SK-N-DZ (cell line): ENCODE measurements at places on chromosomes 5 and 9.
A peak's percentile ranks its signal among the peaks of the same experiment; 100 is the strongest.

GRCh38 chr5:142982821-142983200 is 212.6 kb downstream of the ARHGAP26 start:
- DNase-seq, result no peak

- no peak for DNase-seq
These were observed 13.0 kb downstream of the CDKN2AIPNL start for GRCh38 chr5:134398609-134399155.

- no peak for DNase-seq
These were observed 10.1 kb upstream of the RBM27 start for GRCh38 chr5:146193285-146193684.

GRCh38 chr5:144864118-144864517 is 693.4 kb downstream of the KCTD16 start:
- peak; percentile 76 for DNase-seq

DNA sequence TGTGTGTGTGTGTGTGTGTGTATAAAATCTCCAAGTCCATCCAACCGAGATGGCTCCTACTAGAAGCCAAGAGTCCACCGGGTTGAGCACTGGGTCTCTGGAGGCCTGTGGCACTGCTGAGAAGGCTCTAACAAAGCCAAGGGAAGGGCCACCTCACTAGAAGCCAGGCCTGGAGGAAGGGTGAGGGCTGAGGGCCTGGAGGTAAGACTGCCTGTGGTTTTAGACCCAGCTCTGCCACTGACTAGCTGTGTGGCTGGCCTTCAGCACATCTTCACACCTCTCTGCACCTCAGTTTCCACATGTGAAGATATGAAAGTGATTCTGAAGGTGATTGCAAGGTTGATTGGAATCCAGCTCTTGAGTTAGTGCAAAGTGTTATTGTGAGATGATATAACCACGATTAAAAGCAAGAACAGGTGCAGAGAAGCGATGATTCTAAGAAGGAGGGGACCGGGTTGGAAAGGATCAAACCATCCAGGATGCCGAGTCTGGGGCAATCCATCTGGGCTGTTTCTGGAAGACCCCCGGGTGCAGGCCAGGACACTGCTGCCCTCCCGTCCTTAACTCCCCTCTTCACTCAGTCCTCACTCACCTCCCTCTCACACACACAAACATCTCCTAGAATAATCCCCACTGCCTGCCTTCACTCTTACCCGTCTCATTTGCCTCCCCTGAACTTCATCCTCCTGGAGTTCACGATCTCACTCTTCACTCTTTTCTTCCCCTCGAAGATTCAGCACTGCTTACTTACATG is 2.3 kb downstream of the IL4 start:
- DNase-seq, result no peak

GRCh38 chr9:88477300-88477751 is 57.7 kb upstream of the NXNL2 start:
- no peak for DNase-seq

GRCh38 chr5:5572976-5573797 is 150.7 kb downstream of the ICE1 start:
- peak; percentile 59 for DNase-seq

DNA sequence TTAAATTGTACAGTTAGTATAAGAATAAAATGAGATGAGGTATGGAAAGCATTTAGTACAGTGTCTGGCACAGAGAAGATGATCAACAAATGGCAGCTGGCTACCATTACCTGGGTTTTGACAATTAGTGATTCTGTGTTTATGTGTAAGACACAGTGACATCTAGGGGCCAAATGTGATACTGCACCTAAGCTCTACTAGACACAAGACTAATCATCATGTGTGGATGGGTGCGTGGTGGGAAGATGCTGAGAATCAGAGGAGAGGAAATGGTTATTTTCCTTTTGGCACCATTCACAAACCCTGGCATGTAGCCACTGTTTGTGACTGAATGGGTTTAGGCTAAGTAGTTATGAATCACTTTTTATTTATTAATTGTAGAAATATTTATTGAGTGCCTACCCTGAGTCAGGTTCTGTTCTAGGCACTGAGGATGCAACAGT is 109.8 kb upstream of the TBC1D2 start:
- no peak for DNase-seq

DNA sequence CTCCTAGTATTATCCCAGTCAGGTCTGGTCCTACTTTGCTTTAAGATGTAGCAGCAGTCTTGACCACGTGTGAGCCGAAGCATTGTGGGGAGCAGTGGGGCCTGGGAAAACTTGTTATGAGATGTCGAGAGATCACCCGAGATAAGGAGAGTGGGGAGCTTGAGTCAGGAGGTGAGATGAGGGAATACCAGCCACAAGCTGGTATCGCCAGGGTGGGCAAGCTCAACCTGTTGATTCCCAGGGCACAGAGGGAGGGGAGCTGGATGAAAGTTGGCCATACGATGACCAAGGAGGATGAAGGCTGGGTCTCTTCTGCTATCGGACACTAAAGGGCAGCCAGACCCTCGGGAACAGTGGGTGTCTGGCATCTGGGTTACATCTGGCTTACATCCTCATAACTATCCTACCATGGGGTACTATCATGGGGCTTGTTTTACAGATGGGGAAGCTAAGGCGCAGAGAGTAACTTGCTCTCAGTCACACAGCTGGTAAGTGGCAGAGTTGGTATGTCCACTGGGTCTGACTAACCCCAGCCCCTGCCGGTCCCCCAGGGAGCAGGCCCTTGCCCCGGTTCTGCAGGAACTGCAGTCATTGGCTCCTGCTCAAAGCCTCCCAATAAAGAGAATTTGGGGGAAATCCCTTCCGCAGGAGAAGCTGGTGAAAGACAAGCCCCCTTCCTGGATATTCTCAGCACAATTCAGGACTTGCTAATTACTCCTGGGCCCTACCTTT is 13.4 kb upstream of the TIFAB start:
- DNase-seq, result no peak

DNA sequence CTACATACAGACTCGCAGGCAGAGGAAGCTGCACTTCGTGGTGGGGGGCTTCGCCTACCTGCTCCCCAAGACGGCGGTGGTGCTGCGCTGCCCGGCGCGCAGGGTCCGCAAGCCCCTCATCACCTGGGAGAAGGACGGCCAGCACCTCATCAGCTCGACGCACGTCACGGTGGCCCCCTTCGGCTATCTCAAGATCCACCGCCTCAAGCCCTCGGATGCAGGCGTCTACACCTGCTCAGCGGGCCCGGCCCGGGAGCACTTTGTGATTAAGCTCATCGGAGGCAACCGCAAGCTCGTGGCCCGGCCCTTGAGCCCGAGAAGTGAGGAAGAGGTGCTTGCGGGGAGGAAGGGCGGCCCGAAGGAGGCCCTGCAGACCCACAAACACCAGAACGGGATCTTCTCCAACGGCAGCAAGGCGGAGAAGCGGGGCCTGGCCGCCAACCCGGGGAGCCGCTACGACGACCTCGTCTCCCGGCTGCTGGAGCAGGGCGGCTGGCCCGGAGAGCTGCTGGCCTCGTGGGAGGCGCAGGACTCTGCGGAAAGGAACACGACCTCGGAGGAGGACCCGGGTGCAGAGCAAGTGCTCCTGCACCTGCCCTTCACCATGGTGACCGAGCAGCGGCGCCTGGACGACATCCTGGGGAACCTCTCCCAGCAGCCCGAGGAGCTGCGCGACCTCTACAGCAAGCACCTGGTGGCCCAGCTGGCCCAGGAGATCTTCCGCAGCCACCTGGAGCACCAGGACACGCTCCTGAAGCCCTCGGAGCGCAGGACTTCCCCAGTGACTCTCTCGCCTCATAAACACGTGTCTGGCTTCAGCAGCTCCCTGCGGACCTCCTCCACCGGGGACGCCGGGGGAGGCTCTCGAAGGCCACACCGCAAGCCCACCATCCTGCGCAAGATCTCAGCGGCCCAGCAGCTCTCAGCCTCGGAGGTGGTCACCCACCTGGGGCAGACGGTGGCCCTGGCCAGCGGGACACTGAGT is 255.9 kb downstream of the SAXO1 start:
- no peak for DNase-seq

DNA sequence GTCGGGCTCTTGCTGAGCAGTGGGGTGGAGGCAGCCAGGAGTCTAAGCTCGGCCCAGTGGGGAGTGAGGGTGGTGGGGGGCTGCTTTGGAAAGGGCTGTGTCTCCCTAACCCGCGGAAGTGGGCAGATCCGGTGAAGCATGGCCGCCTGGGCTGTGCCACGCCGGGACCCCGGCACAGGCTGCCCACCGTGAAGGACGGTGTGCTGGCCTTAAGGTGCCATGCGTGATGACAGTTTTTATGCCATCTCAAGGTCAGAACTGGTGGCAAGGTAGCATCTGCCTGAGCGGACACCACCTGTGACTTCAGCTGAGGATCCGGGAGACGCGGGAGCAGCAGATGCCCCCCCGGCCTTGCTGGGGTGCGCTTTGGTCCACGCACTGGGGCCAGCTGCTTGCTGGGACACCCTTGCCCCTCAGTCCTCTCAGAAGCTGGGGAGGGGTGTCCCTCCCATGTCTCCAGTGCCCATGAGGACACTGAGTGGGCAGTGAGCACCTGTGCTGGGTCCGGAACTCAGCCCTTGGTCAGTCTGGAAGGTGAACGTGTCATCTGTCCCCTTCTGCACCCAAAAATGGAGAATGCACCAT is 53.9 kb downstream of the AHRR start:
- DNase-seq, result no peak

DNA sequence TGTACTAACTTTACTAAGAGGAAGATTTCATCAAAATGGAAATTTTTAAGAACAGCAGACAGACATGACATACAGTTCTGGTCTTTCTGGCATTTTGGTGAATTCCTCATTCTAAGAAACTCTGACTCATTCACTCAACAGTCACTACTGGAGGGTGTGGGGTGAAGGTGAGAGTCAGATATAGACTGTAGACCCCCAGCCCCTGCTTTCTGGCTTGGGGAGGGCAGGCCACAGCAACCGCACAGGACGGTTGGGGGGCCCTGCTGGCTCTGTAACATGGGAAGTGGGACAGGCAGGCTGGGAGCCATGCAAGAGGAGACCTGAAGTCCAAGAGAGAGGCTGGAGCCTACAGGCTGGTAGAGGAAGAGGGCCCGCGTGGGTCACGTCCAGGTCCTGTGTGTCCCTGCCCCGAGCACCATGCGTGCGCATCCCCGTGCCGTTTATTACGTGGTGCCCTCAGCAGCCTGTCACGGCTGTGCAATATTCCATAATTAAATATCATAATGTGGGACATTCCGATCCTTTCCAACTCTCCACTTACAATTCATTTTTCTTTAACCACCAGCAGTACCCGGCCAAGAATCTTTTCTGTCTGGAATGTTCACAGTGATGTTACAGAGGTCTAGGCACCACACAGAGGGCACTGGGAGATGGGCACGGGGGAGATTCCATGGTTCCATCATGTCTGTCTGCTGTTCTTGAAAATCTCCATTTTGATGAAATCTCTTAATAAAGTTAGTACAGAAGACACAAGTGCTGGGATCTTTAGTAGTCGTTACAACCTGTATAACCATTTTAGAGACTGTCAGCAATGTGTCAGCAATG is 75.5 kb downstream of the SEMA4D start:
- DNase-seq, result no peak

DNA sequence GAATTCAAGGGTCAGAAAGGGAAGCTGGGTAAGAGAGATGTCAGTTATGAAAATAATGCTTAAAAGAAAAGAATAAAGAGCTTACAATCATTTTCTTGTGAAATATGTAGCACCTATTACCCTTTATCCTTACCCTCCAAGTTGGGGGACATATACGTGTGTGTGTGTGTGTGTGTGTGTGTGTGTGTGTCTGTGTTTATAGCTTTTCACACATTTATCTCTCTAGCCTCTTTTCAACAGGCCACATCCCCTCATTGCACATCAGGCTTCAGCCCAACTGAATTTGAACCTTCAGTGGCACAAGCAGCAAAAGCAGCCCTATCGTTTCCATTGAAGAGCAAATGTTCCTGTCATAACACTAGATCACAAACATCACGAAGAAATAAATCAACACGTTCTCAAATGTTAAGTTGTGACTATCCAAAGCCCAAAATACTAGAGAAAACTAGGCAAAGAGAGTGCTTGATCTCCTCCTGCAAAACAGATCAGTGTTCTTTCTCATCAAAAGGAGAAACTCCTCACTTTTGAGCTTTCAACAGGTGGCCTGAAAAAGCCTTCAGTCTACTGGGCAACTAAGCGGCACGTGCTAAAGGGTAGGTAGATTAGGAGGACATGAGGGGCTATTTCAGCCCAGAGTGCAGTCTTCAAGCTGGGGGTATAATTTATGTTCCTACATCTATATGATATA is 416.4 kb downstream of the EFNA5 start:
- no peak for DNase-seq

GRCh38 chr5:9209846-9210492 is 335.9 kb downstream of the SEMA5A start:
- no peak for DNase-seq

DNA sequence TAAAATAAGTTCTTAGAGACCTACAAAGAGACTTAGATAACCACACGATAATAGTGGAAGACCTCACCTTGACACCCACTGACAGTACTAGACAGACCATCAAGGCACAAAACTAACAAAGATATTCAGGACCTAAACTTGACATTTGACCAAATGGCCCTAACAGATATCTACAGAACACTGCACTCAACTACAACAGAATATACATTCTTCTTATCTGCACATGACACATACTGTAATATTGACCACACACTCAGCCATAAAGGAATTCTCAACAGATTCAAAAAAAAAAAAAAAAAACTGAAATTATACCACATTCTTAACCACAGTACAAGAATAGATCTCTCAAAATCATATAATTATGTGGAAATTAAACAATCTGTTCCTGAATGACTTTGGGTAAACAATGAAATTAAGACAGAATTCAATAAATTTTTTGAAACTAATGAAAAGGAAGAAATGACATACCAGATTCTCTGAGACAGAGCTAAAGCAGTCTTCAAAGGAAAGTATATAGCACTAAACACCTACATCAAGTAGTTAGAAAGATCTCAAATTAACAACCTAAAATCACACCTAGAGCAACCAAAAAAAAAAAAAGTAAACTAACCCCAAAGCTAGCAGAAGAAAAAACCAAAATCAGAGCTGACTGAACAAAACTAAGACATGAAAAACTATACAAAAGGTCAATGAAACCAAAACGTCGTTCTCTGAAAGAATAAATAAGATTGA is 362.3 kb upstream of the POU5F2 start:
- no peak for DNase-seq

GRCh38 chr5:124065508-124065907 is 553.5 kb downstream of the CSNK1G3 start:
- DNase-seq, result no peak

- DNase-seq, result no peak
These were observed 51.0 kb upstream of the FCN1 start for GRCh38 chr9:134968823-134969090.

- DNase-seq, result no peak
These were observed 1.0 kb upstream of the TSC1 start for GRCh38 chr9:132945186-132946130.

GRCh38 chr5:91038180-91038808 is 344.8 kb downstream of the ARRDC3 start:
- DNase-seq, result no peak

DNA sequence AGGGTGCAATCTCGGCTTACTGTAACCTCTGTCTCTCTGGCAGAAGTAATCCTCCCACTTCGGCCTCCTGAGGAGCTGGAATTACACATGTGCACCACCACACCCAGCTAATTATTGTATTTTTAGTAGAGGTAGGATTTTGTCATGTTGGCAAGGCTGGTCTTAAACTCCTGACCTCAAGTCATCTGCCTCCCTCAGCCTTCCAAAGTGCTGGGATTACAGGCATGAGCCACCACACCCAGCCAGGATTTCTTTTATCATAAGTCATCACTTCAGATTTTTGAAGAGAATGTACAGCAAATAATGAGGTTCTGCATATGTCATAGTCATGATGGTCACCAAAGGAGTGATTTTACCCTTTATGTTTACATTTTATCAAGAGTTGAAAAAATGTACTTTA is 108.1 kb downstream of the GCNT1 start:
- DNase-seq, result no peak

- DNase-seq, result no peak
These were observed 88.2 kb upstream of the PANK3 start for GRCh38 chr5:168667301-168667840.

GRCh38 chr5:40962207-40962955 is 53.1 kb downstream of the C7 start:
- no peak for DNase-seq
